ENCODE measurements at places on chromosomes 4 and X. TPM values are rescaled to one million over a fixed set of nuclear protein-coding genes. Genes with fewer than 3 reads are reported as not detected.
A peak's percentile ranks its signal among the peaks of the same experiment; 100 is the strongest.

FMR1NB gene
- total RNA-seq, result not detected

PPARGC1A gene
- total RNA-seq, result not detected

GRCh38 chrX:63889001-63889400, 104.0 kb upstream of the ARHGEF9 start:
- H3K27ac ChIP-seq, result no peak overlapping the region
- no peaks in the 10 kb centered on the region for H3K4me1 ChIP-seq
- H3K4me3 ChIP-seq, result no peak overlapping the region
- no peaks in the 10 kb centered on the region for H3K36me3 ChIP-seq

DNA sequence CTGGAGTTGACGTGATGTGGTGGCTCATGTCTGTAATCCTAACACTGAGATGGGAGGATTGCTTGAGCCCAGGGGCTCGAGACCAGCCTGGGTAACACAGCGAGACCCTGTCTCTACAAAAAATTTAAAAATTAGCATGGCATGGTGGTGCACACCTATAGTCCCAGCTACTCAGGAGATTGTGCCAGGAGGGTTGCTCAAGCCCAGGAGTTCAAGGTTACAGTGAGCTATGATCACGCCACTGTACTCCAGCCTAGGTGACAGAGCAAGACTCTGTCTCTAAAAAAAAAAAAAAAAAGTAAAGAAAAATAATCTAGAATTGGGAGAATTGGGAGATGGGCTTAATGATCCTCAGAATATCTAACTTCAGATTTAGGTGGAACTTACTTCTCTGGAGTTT, 51.1 kb downstream of the MSN start:
- no peak for DNase-seq
- peaks cover 63% of the 10 kb centered on the region for H3K4me1 ChIP-seq
- H3K4me3 ChIP-seq, result no peak overlapping the region
- H3K27ac ChIP-seq, result peak overlapping the region; percentile 77

ABCG2 gene
- total RNA-seq, result 0.56 TPM
